ENCODE measurements at places on chromosomes 1 and 21. TPM values are rescaled to one million over a fixed set of nuclear protein-coding genes. Genes with fewer than 3 reads are reported as not detected.

EFNA3 gene
- total RNA-seq = 1.2 TPM

GRIK3 gene
- total RNA-seq = not detected

GJC2 gene
- total RNA-seq = 2.1 TPM

MCOLN3 gene
- total RNA-seq = 0.31 TPM

CRB1 gene
- not detected for total RNA-seq

- DNase-seq = no peak
Observed at GRCh38 chr1:35269201-35269988, 886 bp downstream of the ZMYM4 start.

- no peak for DNase-seq
Observed at GRCh38 chr1:89552471-89553081, 27.9 kb downstream of the LRRC8B start.

DNA sequence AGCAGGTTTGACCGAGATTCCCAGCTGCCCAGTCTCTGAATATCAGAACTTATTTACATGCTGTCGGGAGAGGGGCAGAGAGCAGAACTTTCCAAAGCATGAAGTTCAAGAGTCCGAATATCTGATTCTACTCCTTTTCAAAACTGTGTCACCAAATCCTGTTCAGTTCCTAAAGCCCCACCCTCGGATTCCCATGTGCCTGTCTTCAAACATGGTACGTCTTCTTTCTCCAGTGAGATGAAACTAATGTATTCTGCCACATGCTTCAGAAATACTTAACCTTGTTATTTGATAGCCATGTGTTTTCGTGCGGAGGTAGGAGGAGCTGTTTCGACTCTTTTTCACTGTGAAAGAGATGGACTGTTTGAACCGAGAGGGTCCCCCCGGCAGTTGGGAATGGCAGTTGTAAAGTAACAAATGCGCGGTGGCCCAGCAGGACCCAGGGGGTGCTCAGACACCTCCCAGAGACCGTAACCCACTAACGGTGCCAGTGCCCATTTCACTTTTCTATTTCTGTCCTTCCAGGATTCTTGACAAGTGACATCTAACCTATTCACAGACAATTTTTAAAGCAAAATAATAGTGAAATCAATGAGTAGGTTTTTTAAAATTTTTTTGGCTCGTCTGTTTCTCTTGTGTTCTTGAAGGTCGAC lies 67.2 kb downstream of the ZBTB18 start:
- no peak for DNase-seq

DNA sequence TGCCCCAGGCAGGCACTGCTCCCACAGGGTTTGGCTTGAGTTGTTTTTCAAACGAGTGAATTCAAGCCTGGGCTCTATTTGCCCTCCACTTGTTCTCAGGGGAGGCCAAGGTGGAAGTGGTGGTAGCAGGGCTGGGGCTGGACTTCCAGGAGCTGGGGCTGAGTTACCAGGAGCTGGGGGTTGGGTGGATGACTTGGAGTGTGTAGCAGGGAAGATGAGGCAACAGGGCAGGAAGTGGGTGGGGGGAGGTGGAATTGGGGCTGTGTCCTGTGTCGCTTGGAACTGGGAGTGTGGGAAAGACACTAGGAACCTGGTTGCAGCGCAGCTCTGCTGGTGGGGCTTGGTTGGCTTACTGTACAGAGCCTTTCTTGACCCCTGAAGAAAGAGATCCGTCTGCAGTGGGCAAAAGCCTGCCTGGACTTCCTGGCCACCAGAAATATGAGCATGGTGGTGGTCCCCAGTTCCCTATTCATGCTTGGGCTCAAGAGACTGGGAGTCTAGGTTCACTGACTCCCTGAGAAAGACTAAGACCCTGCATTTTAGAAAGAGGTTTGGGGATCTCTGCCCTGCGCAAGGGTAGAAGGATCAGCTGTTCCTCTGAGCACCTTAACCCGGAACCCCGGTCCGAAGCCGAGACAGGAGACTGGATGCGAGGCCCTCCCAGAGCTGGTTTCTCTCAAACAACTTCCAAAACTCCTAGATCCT lies 3.1 kb downstream of the TFAP2E start:
- DNase-seq = no peak

GRCh38 chr1:95790136-95790535 lies 556.1 kb downstream of the RWDD3 start:
- DNase-seq = no peak

DNA sequence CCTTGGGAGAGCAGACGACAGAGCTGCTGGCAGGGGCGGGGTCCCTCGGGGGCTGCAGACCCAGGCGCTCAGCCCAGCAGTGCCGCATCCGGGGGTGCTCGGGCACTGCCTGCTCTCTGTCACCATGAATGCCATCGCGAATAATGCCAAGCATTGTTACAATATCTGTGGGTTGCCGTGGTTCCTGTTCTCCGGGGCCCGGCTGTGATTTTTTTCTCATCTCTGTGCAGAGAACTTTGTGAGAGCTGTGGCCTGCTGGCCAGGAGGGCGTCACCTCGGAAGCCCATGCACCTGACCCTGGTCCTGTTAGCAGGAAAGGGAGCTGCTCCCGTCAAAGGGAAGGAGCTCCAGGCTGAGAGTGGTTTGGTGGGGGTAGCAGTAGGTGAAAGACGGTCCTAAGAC lies 70.4 kb downstream of the PRDM16 start:
- no peak for DNase-seq

GRCh38 chr1:111364690-111365089 lies 62.8 kb downstream of the OVGP1 start:
- no peak for DNase-seq

- DNase-seq = no peak
Observed at GRCh38 chr1:167752219-167752985, 30.6 kb downstream of the MPZL1 start.

GRCh38 chr1:6911021-6911941 lies 126.0 kb downstream of the CAMTA1 start:
- DNase-seq = no peak

DNA sequence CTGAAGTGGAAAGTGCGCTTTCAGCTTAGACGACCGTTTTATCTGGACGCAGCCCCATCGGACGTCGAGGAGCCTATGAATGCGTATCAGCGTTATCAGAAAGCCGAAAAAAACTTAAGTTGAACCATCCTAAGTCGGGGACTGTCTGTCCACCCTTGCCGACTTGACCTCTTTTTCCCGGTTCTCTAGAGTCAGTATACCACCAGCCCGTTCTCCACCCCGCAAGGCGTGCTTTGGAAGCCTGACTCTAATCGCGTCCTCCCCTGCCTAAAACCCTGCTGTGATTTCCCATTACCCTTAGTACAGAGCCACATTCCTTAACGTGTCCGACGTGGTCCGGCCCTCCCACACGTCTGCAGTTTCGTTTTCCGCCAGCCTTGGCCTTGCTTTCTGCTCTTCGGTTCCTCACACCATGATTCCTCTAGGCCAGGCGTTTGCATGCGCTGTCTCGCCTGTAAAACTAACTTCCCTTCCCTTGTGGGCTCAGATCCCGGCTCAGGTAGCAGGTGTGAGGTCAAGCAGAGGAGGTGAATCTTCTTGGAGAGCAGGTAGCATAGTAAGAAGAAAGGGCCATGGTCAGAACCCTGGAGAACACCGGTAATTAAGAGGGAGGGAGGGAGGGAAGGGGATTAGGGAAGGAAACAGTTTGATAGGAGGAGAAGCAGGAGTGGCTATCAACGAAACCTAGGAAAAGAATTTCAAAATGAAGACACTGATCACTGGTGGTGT lies 865 bp downstream of the ADPRS start:
- DNase-seq = no peak

DNA sequence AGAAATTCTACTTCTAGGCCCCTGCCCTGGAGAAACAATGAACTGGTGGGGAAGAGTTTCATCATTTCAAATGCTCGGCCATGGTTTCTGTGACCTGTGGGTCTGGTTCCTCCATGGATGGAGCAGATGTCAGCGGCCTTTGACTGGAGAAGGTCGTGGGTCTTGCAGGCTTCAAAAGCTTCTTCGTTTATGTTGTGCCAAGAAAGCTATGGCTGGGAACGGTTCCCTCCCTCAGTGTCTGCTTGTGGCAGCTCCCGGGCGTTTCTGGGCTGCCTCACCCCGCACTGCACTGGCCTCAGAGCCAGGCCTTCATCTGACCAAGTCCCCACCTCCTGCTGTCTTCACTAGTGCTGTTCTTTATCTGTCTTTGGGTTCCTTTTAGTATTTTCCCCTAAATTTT lies 46.4 kb upstream of the POFUT2 start:
- DNase-seq = peak; percentile 49
